Prostate gland (tissue), 2 donors: ENCODE measurements at places on chromosomes 2 and 18. TPM values are rescaled to one million over a fixed set of nuclear protein-coding genes. Genes with fewer than 3 reads are reported as not detected.

DNA sequence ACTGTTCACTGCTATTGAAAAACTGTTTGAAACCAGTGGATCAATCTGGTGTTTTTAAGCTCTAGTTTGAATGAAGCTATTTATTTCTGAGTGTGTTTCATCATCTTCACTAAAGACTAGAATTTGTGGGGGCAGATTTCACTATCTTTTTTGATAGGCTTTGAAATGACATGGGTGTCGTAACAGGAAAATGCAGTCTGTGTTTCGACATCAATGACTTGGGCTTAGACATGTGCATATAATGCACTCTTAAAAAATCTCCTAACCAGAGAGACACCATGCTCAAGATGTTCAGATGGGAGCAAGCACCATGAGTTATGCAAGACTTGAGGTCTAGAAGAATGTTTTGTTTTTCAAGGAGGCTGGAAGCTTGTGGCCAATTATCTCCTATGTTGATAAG, 221.6 kb downstream of the GPD2 start:
- no peaks in the 10 kb centered on the region for H3K4me1 ChIP-seq
- no peaks in the 10 kb centered on the region for H3K36me3 ChIP-seq
- H3K4me3 ChIP-seq: no peak overlapping the region
- DNase-seq: no peak
- no peaks in the 10 kb centered on the region for H3K27me3 ChIP-seq

The FHOD3 gene
- total RNA-seq: 25.1 TPM

The TDRD15 gene
- total RNA-seq: 1.9 TPM

The FBXO48 gene
- total RNA-seq: 0.85 TPM

DNA sequence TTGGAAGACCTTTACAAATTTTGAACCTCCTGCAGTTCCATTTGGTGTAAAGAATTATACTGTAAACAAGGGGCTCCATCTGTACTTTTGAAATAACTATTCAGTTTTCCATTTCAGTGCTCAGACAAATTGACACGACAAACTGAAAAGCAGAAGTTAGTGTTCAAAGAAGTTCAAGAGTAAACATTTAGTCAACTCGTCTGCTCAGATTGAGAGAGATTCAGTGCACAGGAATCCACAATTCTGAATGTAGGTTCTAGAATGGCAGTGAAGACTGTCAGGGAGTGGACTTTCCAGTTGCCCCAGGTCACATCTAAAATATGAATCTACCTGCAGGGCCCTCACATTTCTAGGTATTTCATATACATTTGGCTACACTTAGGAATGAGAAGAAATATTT, 322.3 kb upstream of the TCF4 start:
- no peak overlapping the region for H3K4me3 ChIP-seq
- DNase-seq: no peak
- no peaks in the 10 kb centered on the region for H3K36me3 ChIP-seq
- H3K4me1 ChIP-seq: no peaks in the 10 kb centered on the region

The KYNU gene
- total RNA-seq: 1.1 TPM

- no peak overlapping the region for H3K27ac ChIP-seq
- no peaks in the 10 kb centered on the region for H3K27me3 ChIP-seq
- no peaks in the 10 kb centered on the region for H3K36me3 ChIP-seq
- DNase-seq: no peak
- no peak overlapping the region for H3K4me3 ChIP-seq
Measured at GRCh38 chr2:56933976-56934375, 750.2 kb downstream of the CCDC85A start.

The CD8B gene
- total RNA-seq: 1.1 TPM

The TPO gene
- total RNA-seq: 0.82 TPM

GRCh38 chr18:79580498-79581171, 99.0 kb upstream of the CTDP1 start:
- no peak for DNase-seq
- H3K4me3 ChIP-seq: no peak overlapping the region
- no peaks in the 10 kb centered on the region for H3K27me3 ChIP-seq
- no peaks in the 10 kb centered on the region for H3K36me3 ChIP-seq
- H3K27ac ChIP-seq: no peak overlapping the region

- no peak overlapping the region for H3K27ac ChIP-seq
- no peaks in the 10 kb centered on the region for H3K36me3 ChIP-seq
- H3K27me3 ChIP-seq: no peaks in the 10 kb centered on the region
- no peak for DNase-seq
- H3K4me1 ChIP-seq: no peaks in the 10 kb centered on the region
- H3K4me3 ChIP-seq: no peak overlapping the region
Measured at GRCh38 chr2:31097962-31098613, 40.2 kb downstream of the GALNT14 start.

DNA sequence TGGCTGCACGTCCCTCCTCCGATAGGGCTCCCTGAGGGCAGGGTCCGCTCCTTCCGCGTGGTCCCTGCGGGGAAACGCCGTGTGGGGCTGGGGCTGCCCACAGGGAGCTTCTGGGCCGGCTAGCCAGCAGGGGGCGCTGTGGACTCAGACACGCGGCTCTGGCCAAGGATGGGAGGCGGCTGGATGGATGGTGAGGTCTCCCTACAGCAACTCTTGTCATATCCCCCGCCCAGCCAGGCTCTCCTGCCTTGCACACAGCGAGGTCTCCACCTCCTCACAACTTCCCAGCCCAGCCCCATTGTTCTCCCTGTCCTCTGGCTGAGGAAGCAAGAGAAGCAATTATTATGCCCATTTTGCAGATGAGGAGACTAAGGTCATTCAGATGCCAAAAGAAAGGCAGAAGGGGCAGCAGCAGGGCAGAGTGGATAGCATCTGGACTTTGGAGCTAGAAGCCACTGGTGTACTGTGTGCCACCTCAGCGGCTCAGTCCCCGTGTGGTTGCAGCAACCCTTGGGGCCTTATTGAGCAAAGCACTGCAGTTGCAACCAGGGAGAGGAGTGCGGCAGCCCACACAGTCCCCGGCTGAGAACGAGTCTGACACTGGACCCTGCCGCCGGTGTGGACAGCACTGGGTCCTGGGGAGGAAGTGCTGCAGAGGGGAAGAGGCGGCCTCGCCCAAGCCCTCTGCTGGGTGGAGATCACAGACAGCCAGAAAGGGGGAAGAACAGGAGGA, 99.0 kb downstream of the ZFP36L2 start:
- no peak overlapping the region for H3K4me3 ChIP-seq
- H3K36me3 ChIP-seq: no peaks in the 10 kb centered on the region
- H3K4me1 ChIP-seq: peaks cover 10% of the 10 kb centered on the region
- no peaks in the 10 kb centered on the region for H3K27me3 ChIP-seq
- DNase-seq: peak; percentile 33

GRCh38 chr2:208827549-208828221, 421.1 kb downstream of the PTH2R start:
- no peaks in the 10 kb centered on the region for H3K36me3 ChIP-seq
- DNase-seq: no peak
- H3K4me3 ChIP-seq: no peak overlapping the region

GRCh38 chr2:227324642-227324994, 433 bp upstream of the MFF start:
- H3K4me1 ChIP-seq: no peaks in the 10 kb centered on the region
- peak; percentile 7 for DNase-seq
- H3K4me3 ChIP-seq: peak overlapping the region; percentile 94
- H3K36me3 ChIP-seq: no peaks in the 10 kb centered on the region

GRCh38 chr2:230441227-230441897, 25.4 kb downstream of the SP100 start:
- H3K4me3 ChIP-seq: no peak overlapping the region
- no peaks in the 10 kb centered on the region for H3K36me3 ChIP-seq

The FAP gene
- total RNA-seq: not detected

DNA sequence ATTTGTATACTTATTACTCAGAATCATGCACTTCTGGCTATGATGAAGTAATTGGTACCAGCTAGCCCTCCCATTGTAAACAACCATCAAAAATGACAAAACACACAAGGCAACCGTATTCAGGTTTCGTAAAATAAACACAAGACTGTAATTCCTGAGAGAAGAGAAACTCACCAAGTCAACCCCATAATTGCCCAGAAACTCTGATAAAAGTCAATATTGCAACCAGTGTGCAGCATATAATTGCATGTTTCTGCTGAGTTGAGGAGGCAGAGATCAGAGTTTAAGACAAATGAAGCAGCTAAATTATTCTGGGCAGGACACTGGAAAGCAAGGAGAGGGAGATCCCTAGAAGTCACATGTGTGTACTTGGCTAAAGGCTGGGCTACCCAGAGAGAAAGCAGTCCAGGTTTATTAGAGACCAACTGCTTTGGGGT, 90.3 kb downstream of the ROCK2 start:
- H3K4me3 ChIP-seq: no peak overlapping the region
- H3K4me1 ChIP-seq: peaks cover 3% of the 10 kb centered on the region
- DNase-seq: no peak
- H3K27ac ChIP-seq: no peak overlapping the region

- H3K4me3 ChIP-seq: no peak overlapping the region
- no peak for DNase-seq
- H3K4me1 ChIP-seq: no peaks in the 10 kb centered on the region
- no peak overlapping the region for H3K27ac ChIP-seq
- no peaks in the 10 kb centered on the region for H3K27me3 ChIP-seq
Measured at GRCh38 chr2:187580462-187581124, 26.4 kb upstream of the TFPI start.

DNA sequence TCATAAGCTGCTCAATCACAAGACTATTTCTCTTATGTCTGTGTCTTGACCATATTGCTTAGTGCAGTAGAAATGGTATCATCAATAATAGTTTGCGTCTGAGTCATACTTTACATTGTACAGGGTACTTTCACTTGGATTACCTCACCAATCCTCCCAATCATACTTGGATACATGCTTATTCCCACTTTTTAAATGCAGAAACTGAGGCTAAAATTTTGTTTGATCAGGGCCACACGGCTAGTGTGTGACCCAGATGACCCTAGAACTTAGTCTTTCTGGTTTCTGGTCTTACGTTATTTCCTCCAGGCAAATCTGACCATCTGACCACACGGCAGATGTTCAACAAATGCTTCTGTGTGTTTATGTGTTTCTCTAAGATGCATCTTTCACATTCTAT, 23.8 kb upstream of the CCL20 start:
- no peaks in the 10 kb centered on the region for H3K27me3 ChIP-seq
- H3K4me1 ChIP-seq: no peaks in the 10 kb centered on the region
- H3K36me3 ChIP-seq: no peaks in the 10 kb centered on the region
- H3K4me3 ChIP-seq: no peak overlapping the region
- no peak for DNase-seq
